ENCODE measurements at places on chromosomes 2 and 18.

- no peak for DNase-seq
These were observed 19.0 kb downstream of the RHOB start for GRCh38 chr2:20465716-20466394.

GRCh38 chr2:161982548-161983330 is 91.3 kb downstream of the DPP4 start:
- DNase-seq: no peak

- DNase-seq: no peak
These were observed 27.9 kb downstream of the MARCO start for GRCh38 chr2:118969734-118970395.

DNA sequence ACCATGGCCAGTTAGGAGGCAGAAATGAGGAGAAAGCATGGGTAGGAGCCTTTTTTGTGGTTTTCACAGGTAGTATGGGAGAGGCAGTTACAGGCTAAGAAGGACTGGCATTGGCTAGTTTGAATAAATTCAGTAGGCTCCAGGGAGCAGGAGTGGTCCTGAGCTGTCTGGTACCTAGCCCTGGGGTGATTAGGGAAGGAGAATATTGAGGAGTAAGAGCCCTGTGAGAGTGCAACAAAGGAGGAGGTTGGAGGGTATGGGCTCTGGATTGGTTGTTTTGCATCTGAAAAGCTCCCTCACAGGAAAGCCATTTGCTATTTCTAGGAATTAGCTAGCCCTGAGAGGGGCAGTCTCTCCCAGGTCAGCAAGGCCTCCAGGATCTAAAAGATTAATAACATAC is 13.3 kb upstream of the TCF7L1 start:
- DNase-seq: no peak

DNA sequence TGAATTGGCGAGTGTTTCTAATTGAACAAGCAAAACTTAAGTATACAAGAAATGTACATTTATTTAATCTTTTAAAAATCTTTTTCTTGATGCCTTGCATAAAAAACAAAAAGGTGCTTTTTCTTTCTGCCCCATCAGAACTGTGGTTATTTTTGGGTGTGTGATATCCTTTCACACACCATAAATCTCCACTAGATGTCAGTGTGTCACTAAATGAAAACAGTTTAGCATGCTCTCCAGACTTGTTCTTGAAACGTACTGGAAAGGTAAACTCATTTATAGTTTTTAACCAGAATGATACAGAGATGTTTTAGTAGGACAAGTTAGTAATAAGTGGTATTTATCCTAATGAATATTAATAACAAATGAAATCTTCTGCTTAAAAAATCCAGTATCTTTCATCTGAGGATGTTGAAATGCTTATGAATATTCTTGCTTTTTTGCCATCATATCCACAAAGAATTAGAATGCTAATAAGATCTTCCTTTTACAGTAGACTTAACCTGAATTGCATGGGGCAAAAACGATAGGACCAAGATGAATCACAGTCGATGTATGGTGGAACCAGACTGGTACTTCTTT is 96.8 kb downstream of the UBE2E3 start:
- DNase-seq: peak; percentile 6

GRCh38 chr18:46408334-46408987 is 248.6 kb downstream of the LOXHD1 start:
- no peak for DNase-seq

DNA sequence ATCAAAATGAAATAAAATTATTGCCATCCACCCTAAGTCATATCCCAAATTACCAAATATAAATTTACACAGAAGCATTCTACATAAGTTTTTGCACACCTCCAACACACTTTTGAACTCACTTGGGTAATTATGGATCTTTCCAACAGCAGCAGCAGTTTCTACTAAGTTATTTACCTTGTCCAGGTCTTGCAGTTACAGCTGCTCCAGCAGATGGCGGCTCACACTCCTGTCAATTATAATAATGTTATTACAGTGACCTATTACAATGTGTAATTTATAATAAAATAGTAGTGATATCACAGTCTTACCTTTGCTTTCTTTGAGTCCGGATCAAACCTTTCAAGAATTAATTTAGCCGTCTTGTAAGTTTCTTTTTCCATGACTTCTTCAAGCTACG is 37.9 kb downstream of the LNPK start:
- DNase-seq: no peak

GRCh38 chr18:45505497-45506206 is 109.6 kb upstream of the SLC14A2 start:
- DNase-seq: no peak

GRCh38 chr18:66819235-66819634 is 215.3 kb upstream of the CDH19 start:
- no peak for DNase-seq

DNA sequence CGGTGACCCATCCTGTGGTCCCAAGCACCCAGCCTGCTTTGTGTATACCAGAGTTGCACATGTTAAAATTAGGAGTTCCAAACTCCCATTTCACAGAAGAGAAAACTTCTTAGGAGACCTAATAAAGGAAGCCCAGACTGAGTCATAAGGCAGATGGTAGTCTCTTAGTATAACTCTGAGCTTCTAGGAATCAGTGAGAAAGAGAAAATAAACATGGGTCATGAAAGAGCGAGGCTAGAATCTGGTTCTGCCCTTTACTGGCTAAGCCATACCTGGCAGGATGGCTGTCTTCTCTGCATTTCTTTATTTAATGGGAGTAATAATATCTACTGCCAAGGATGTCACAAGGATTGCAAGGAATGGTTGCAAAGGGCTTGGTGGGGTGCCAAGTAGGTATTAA is 101.2 kb upstream of the TRIB2 start:
- DNase-seq: no peak

All from stimulated activated CD4-positive, alpha-beta T cell treated with anti-CD3 and anti-CD28 coated beads, Interleukin-2, amount 100 ng/mL, for 4 hours (primary cell).